ENCODE measurements at places on chromosomes 7 and 10.
A peak's percentile ranks its signal among the peaks of the same experiment; 100 is the strongest.

DNA sequence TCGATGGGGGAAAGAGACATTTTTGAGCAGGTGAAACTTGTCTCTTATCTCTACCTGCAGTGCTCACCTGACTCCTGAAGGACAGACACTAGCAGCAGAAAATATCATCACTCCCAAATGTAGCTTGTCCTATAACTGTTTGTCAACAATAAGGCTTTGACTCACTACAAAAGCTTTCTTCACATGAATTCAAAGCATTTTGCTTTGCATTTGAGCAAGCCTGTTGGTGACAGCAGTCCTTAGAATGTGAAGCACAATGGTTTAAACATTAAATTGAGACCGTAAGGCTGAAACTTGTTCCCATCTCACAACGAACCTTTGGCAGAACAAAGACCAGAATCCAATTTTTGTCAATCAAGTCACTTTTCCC is 30.6 kb upstream of the ZNRF2 start:
- DNase-seq, result no peak

GRCh38 chr7:55970978-55971377 is 6.6 kb downstream of the NIPSNAP2 start:
- no peak for DNase-seq

- DNase-seq, result no peak
Observed at GRCh38 chr7:69564454-69565417, 33.5 kb upstream of the AUTS2 start.

DNA sequence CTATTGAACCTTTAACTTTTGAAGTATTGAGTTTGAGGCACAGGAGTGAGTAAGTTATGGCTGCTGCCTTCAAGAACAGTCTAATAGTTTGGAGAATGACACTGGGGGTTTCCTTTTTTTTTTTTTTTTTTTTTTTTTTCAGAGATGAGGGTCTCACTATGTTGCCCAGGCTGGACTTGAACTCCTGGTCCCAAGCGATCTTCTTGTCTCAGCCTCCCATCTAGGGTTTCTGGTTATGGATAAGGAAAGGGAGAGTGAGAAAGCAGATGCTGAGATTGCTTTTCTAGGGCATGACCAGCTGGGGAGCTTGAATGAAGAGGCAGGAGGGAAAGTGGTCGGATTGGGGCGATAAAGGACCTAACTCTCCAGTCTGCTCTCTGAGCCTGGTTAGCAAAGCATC is 59.9 kb upstream of the BTRC start:
- DNase-seq, result no peak

GRCh38 chr10:124648131-124648475 is 96.1 kb downstream of the FAM53B start:
- DNase-seq, result no peak

DNA sequence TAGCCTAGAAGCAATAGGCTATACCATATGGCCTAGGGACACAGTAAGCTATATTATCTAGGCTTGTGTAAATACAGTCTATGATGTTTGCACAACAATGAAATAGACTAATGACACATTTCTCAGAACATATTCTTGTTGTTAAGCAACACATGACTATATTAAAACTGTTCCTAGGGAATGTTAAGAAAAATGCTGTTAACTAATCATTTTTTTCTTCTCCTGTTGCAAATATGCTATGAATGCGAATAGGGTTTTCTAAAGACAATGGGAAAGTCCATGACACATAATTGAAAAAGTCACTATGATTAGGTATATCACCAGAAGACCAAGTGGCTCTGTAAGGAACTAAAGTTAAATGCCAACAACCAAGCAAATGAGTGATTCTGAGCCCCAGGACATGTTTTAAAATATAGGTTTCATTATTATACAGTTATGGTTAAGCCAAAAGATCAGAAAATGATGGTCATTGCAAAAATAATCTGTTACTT is 454.0 kb upstream of the SORCS1 start:
- no peak for DNase-seq

- DNase-seq, result peak; percentile 94
Observed at GRCh38 chr7:142808802-142809583, 38.2 kb downstream of the PRSS2 start.

GRCh38 chr7:88243345-88243909 is 23.6 kb upstream of the SRI start:
- no peak for DNase-seq

DNA sequence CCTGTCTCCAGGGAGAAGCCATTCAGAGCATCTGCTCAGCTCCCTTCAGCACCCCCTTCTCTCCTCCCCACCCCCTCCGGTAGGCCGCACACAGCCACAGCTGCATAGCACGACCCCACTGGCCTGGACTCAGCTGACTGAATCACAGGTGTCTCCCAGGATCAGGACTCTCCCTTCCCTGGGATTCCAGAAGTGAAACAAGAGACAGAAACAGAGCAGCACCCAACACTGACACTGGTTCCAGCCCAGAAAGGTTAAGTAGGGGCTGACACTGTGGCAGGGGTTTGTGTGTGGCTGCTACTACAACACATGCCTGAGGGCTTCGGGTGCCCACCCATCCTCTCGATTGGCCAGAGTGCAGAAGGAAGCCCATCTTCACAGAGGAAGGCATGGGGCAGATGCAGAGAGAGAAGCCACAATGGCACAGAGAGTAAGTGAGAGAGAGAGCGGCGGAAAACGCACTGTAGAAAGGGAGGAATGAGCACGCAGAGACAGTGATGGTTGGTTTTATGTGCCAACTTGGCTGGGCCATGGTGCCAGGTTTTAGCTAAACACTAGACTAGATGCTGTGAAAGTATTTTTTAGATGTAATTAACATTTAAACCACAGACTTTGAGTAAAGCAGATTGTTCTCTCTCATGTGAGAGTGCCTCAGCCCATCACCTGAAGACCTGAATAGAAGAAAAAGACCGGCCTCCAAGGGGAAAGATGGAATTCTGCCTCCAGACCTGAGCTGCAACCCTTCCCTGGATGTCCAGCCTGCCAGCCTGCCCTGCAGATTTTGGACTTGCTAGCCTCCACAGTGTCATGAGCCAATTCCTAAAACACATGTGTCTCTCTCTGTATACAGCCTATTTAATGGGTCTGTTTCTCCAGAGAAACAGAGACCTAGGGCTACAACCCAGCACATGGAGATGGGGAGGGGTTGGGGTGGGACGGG is 107.5 kb downstream of the GRB10 start:
- no peak for DNase-seq

DNA sequence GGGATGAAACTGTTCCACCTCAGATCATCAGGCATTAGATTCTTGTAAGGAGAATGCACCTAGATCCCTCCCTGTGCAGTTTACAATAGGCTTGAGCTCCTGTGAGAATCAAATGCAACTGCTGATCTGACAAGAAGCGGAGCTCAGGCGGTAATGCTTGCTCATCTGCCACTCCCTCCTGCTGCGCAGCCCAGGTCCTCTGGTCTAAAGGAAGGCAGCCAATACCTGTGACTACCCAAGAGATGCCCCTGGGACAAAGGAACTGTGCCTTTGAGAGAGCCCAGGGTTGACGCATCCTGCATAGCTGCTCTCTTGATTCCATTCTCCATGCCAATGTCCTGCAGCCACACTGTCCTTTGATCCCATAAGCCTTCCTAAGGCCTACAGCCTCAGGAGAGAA is 73.1 kb downstream of the ADCYAP1R1 start:
- DNase-seq, result no peak

GRCh38 chr10:7948371-7949000 is 106.0 kb upstream of the GATA3 start:
- no peak for DNase-seq

- no peak for DNase-seq
Observed at GRCh38 chr7:37765872-37766525, 82.4 kb upstream of the NME8 start.

GRCh38 chr7:128841171-128841690 is 11.0 kb downstream of the FLNC start:
- no peak for DNase-seq

GRCh38 chr7:127154958-127155357 is 97.8 kb downstream of the GRM8 start:
- DNase-seq, result no peak

DNA sequence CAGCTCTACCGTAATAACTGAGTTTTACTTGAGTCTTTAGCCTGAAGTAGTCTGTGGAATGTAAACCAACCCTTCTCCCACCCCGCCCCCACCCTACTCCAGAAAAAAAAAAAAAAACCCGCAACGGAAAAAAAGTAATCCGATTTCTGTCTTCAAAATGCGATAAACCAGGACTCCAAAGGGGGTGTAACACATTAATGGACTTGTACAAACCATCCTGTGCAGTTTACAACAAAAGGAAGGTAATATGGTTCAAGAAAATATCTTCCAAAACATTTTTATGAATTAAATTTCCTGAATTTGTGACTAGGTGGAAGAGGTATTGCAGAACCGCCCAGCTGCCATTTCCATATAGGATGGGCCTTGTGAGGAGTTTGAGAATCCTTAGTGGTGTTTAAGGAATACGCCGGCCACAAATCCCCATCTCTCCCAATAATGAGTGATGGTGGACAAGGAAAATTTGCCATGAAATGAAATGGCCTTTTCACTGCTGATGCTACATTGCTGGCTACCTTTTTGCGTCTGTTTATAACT is 10.6 kb downstream of the SKIDA1 start:
- no peak for DNase-seq

DNA sequence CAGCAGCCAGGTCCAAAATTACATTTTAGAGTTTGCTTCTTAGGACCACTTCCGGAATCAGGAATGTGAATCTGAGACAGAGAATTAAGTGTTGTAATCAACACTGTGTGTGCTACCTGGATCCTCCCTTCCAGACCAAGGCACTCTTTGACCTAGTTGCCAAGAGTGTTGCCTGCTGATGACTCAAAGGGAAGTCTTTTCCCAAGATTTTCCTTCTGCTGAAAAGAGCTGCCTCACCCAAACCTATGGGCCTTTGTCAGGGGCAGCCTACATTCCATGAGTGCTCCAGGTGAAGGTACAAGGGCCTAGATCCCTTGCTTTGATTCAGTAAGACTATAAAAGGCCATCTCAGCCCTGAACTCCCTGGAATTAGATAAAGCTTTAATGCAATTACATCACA is 712.5 kb upstream of the ANKRD30A start:
- no peak for DNase-seq

GRCh38 chr10:95327367-95327766 is 36.6 kb upstream of the PDLIM1 start:
- no peak for DNase-seq

GRCh38 chr7:42099066-42099465 is 137.9 kb downstream of the GLI3 start:
- no peak for DNase-seq

DNA sequence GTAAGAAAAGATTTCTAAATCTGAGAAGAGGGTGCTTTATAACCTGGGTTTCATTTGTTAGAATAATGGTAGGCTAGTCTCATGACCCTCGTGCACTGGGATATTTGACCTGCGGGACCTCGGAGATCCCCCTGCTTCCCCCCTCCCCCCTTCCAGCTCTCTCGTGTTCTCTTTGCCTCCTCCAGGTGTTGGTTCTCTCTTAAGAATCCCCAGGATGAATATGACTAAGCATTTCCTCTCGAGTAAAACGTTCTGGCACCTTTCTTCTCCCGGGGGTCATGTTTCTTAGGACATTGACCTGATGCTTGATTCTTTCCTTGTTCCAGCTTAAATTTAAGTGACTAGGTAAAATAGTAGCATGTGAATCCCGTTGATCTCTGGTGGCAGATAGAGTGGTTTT is 71.2 kb downstream of the SHH start:
- DNase-seq, result no peak

- no peak for DNase-seq
Observed at GRCh38 chr10:11594589-11595394, 16.7 kb downstream of the USP6NL start.

DNA sequence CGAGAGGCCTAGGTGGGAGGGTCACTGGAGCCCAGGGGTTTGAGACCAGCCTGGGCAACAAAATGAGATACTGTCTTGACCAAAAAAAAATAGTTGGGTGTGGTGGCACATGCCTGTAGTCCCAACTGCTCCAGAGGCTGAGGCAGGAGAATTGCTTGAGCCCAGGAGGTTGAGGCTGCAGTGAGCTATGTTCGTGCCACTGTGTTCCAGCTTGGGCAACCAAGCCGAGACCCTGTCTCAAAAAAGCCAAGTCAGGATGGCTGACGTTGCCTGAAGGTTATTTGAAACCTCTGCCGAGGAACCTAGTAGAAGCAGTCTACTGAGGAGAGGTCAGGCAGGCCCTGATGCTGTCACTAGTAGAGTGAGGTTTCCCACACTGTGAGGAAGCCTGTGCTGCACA is 22.8 kb downstream of the DNAJB6 start:
- no peak for DNase-seq

- DNase-seq, result no peak
Observed at GRCh38 chr10:62597226-62597625, 207.3 kb upstream of the ADO start.

GRCh38 chr7:152313831-152314604 is 121.8 kb downstream of the KMT2C start:
- DNase-seq, result no peak

DNA sequence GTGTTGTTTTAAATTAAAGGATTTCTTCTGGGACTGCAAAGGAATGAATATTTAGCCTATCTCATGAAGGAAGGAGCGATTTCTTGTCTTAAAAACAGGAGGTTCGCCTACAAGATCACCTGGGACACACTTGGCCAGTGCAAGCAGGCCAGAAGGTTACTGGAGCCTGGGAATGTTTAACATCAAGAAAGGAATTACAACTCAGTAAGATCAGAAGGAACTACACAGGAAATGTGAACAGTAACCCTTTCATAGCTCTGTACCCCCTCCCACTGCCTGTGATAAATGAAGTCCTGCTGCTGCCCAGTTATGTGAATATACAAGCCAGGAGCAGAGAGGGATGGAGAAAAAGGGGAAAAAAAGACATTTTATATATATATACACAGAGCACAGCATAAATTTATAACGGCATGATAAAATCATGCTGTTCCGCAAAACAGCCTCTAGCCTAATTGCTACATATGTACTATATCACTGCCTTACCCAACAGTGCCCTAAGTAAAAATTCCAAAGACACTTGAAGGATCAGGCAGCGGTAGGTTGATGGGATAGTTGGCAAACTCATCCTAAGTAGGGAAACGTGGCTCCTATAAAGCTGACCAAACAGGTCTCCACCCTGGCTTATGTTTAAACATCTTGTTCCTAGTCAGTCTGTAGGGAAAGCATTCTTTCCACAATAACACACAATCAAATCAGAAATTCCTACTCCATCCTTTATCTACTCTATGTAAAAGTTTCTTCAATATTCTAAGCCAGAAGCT is 63.8 kb downstream of the ZNF438 start:
- DNase-seq, result no peak

- DNase-seq, result no peak
Observed at GRCh38 chr10:126156012-126156411, 232.3 kb downstream of the ADAM12 start.

- DNase-seq, result no peak
Observed at GRCh38 chr10:115909037-115909436, 364.0 kb downstream of the GFRA1 start.

DNA sequence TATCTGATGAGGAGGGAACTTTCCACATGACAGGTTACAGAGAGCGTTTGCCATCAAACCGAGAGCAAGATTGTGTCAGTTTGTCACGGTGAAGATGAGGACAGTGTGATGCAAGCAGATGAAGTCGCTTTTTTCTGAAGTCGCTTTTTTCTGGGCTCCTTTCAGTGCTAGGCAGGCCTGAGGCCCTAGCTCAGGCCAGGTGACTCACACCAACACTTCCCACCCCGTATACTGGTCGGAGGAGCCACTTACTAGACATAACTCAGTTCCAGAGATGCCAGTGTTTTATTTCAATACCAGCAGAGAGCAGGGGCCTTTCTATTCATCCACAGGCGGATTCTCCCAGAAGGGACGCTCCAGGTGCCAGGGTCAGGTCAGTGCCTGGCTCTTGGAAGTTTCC is 58.9 kb downstream of the SFMBT2 start:
- DNase-seq, result no peak

GRCh38 chr10:103244666-103245271 is 918 bp upstream of the RPEL1 start:
- peak; percentile 37 for DNase-seq

Data from stimulated activated CD8-positive, alpha-beta memory T cell treated with anti-CD3 and anti-CD28 coated beads, Interleukin-4, amount 100 ng/mL, for 4 hours (primary cell).